ENCODE measurements at places on chromosomes 3 and 15.

GRCh38 chr3:9113040-9113439 is 136.4 kb downstream of the SRGAP3 start:
- DNase-seq: no peak

DNA sequence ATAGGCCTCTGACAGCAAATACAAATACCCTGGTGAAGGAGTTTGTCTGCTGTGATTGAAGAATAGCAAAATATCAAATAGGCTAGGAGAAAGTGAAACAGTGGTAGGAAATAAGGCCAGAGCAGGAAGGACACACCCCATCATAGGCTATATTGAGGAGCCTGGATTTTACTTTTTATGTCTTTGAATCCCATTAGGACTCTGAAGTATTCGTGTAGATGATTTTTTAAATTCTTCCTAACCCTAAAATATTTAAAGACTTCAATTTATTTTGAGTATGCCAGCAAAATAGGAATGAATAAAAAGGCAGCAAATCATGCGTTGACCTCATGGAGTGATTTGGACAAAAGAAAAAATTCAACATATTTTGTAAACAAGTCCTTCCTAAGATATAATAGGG is 562.8 kb downstream of the NAALADL2 start:
- DNase-seq: no peak

DNA sequence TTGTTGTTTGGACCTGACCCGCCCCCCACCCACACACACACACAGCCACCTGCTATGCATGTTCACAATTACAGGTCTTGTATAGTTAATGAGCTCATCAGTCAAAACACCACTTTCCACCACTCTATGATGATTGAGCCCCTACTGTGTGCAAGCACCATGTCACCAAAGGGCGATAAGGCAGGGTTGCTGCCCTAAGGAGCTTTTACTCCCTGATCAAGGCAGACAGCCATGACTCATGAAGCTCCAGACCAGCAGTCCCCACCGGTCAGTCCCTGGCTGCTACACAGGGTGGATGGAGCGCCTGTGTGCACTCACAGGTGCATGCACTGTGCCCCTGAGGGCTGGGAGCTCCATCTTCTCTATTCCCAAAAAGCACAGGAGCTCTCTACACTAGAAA is 270.6 kb downstream of the CLSTN2 start:
- peak; percentile 14 for DNase-seq

- no peak for DNase-seq
Measured at GRCh38 chr3:45055032-45055410, 28.9 kb downstream of the CLEC3B start.

DNA sequence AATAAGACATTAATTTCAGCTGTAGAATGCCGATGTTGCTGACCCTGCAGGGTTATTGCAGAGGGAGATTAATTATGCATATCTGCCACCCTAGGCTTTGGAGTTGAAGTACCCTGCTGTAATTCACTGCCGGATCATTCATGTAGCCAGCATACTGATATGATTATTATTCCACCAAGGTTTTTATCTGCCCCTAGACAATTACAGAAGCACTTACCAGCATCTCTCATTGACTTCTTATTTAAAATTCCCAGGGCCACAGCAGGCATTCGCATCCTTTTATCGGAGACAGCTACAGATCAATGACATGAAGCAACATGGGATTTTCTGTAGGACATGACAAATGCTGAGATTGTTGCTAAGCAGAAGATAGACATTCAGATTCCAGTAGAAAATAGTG is 31.3 kb downstream of the IL1RAP start:
- DNase-seq: no peak

DNA sequence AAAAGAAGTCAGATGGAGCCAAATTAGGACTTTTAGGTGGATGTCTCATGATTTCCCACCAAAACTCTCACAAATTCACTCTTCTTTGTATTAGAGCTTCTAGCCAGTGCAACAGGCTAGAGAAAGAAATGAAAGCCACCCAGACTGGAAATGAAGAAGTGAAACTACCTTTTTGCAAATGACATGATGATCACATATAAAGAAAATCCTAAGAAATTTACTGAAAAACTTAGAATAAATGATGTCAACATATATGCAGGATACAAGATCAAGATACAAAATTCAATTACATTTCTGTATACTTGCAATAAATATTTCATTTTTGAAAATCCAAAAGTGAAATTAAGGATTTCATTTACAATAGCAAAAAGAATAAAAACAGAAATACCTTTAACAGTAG is 110.8 kb downstream of the LRIG1 start:
- DNase-seq: no peak

DNA sequence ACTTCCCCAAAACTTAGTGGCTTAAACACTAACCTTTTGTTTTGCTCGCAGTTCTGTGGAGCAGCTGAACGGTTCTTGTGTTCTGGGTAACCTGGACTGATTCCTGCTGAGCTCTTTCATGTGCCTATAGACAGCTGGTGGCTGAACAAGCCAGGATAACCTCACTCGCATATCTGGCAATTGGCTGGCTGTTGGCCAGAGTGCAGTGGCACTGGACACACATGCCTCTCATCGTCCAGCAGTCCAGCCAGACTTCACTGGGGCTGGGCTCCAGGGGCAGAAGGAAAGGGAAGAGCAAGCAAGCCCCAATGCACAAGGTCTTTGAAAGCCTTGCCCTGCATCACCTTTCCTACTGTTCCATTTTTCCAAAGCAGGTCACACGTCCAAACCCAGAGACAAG is 53.6 kb upstream of the GATA2 start:
- DNase-seq: no peak

- DNase-seq: no peak
Measured at GRCh38 chr3:143081844-143082778, 37.5 kb upstream of the CHST2 start.

Data from ELF-1 (cell line).